Suprapubic skin (tissue), 4 donors: ENCODE measurements at places on chromosomes 16 and 17.

DNA sequence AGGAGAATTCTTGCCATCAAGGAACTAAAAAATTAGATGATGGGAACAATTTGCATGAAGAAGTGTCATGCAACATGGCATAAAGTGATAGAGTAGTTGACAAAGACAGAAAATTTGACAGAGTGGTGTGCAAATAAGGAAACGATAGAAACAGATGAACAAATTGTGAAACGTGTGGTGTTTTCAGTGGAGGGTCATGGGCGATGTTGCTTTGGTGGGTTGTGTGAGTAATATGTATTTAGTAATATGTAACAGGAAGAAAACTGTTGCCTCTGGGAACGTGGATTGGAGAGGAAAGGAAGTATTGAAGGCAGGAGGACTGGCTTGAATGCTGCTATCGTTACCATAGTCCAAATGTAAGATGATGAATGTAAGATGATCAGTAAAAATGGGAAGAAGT is 3.6 kb downstream of the COX10 start:
- H3K27ac ChIP-seq = no peak overlapping the region
- peaks cover 25% of the 10 kb centered on the region for H3K4me1 ChIP-seq
- H3K27me3 ChIP-seq = no peaks in the 10 kb centered on the region
- peaks cover 20% of the 10 kb centered on the region for H3K36me3 ChIP-seq
- DNase-seq = no peak

DNA sequence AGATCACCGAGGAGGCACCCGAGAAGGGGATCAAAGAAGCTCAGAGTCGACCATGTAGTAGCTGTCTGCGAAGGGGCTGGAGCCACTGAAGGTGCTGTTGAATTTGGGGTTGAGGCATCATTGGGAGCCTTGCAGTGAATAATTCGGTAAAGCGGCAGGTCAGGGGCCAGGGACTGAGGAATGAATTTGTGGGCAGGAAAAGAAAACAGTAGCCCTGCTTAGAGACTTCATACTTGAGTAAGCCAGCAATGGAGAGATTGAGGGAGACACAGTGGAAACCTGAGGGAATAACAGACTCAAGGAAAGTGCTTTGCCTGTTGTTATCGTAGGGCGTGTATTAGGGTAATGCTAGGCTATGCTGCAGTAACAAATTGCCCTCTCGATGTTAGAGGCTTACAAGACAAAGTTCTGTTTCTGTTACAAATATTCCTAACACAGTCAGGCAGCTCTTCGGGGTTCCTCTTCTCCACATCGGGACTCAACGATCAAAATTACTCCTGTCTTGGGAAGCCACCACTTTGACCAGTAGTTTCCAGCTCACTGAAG is 13.4 kb upstream of the HERPUD1 start:
- no peak overlapping the region for H3K27ac ChIP-seq
- H3K27me3 ChIP-seq = no peaks in the 10 kb centered on the region
- no peak for DNase-seq
- peaks cover 35% of the 10 kb centered on the region for H3K4me1 ChIP-seq

- peaks cover 29% of the 10 kb centered on the region for H3K27me3 ChIP-seq
- H3K4me1 ChIP-seq = no peaks in the 10 kb centered on the region
- H3K4me3 ChIP-seq = peak overlapping the region; percentile 27
- DNase-seq = no peak
- H3K27ac ChIP-seq = no peak overlapping the region
These were observed 49.3 kb upstream of the CACNG4 start for GRCh38 chr17:66915204-66915611.

DNA sequence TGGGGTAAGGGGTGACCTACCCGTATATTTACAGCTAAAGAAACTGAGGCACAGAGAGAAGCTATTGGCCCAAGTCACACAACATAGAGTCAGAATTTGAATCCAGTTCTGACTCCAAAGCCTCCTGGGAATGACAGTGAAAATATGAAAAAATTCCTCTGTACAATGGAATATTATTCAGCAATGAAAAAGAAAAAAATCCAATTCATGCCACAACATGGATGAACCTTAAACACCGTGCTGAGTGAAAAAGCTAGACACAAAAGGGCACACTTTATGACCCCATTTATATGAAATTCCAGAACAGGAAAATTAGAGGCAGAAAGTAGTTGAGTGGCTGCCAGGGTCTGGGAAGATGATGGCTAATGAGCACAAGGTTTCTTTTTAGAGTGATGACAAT is 75.4 kb downstream of the LITAF start:
- no peak for DNase-seq
- no peaks in the 10 kb centered on the region for H3K27me3 ChIP-seq
- no peaks in the 10 kb centered on the region for H3K4me1 ChIP-seq
- no peaks in the 10 kb centered on the region for H3K36me3 ChIP-seq
- H3K27ac ChIP-seq = no peak overlapping the region

- peak overlapping the region; percentile 31 for H3K4me3 ChIP-seq
- H3K4me1 ChIP-seq = peaks cover 39% of the 10 kb centered on the region
- no peaks in the 10 kb centered on the region for H3K36me3 ChIP-seq
- peak overlapping the region; percentile 88 for H3K27ac ChIP-seq
- no peaks in the 10 kb centered on the region for H3K27me3 ChIP-seq
These were observed 167.1 kb upstream of the MAF start for GRCh38 chr16:79767421-79768275.

DNA sequence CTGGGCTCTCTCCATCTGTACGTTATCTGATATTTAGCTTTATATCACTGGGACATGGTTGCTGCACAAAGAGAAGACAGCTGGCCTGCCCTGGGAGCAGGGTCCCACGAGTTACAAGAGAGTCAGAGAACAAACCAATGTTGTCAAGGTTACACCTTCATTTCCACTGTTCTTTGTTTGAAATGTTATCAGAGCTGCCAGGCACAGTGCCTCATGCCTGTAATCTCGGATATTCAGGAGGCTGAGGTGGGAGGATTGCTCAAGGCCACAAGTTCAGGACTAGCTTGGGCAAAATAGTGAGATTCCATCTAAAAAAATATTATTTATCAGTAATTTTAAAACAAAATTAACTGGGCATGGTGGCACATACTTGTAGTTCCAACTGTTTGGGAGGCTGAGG is 34.6 kb downstream of the ATP6V0A1 start:
- no peak overlapping the region for H3K27ac ChIP-seq
- no peaks in the 10 kb centered on the region for H3K27me3 ChIP-seq
- peaks cover 93% of the 10 kb centered on the region for H3K36me3 ChIP-seq
- no peaks in the 10 kb centered on the region for H3K4me1 ChIP-seq

GRCh38 chr16:72787514-72788268 is 260.2 kb downstream of the ZFHX3 start:
- DNase-seq = peak; percentile 84
- H3K27me3 ChIP-seq = no peaks in the 10 kb centered on the region
- no peaks in the 10 kb centered on the region for H3K36me3 ChIP-seq
- H3K4me3 ChIP-seq = peak overlapping the region; percentile 46
- peaks cover 11% of the 10 kb centered on the region for H3K4me1 ChIP-seq
- H3K27ac ChIP-seq = peak overlapping the region; percentile 32
